Hematopoietic multipotent progenitor cell treated with erythropoietin and hydrocortisone succinate and interleukin-3 and kit ligand, for 4 days (in vitro differentiated cells): ENCODE measurements at places on chromosomes 2 and 18.

DNA sequence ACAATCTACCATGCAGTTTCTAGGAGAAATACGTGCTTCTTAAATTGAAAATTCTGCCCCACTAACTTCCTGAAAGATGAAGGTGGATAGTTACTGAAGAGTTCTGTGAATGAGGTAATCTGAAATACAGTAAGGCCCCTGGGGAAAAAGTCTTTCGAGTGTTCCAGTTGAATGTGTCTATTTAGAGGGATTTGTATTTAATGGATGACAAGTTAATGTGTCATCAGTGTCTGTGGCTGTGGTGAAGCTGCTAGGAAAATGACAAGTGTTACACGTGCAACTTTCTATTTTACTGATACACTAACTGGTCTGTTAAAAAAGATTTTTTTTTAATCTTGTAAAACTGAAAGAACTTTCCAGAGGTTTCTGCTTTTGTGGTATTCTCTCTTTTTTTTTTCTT lies 384.6 kb downstream of the STK39 start:
- no peak for DNase-seq

- DNase-seq, result no peak
Observed at GRCh38 chr18:32200766-32201165, 10.9 kb downstream of the MEP1B start.

DNA sequence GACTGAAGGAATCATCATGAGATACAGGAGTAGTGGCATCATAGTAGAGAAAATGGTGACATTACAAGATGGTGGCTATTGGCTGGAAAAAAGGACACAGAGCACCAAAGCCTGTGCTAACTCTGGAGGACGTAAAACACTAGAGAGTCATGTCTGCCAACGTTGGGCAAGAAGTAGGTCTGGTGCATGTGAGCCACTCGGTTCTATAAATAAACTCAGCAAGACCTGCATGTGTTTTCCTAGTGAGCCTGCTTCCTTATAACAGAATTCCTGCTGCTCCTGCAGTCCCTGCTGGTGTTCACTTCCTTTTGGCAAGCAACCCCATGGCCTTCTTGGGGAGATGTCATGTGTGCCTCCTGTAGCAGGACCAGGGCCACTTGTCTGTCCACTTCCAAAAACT lies 325.2 kb downstream of the OSR1 start:
- DNase-seq, result no peak

- no peak for DNase-seq
Observed at GRCh38 chr2:239609162-239609561, 208.3 kb upstream of the HDAC4 start.

- no peak for DNase-seq
Observed at GRCh38 chr18:76564117-76564516, 69.1 kb upstream of the ZNF516 start.

DNA sequence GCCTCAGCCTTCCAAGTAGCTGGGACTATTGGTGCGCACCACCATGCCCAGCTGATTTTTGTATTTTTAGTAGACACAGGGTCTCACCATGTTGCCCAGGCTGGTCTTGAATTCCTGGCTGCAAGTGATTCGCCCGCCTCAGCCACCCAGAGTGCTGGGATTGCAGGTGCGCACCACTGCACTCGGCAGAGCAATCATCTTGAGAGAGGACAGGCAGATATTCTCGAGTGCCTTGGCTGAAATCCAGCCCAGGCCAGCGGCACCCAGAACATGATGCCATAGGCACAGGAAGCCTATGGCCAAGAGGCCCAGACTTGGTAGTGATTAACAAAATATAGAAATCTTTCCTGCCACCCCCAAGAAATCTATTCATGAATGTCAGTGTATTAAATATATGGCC lies 58.0 kb upstream of the PEX13 start:
- DNase-seq, result no peak
